Activated CD8-positive, alpha-beta T cell treated with anti-CD3 and anti-CD28 coated beads, Interleukin-2, amount 10 ng/mL, durations not matched to agents 7 days and 5 days (primary cell): ENCODE measurements at places on chromosomes 2 and 18. TPM values are rescaled to one million over a fixed set of nuclear protein-coding genes. Genes with fewer than 3 reads are reported as not detected.

DNA sequence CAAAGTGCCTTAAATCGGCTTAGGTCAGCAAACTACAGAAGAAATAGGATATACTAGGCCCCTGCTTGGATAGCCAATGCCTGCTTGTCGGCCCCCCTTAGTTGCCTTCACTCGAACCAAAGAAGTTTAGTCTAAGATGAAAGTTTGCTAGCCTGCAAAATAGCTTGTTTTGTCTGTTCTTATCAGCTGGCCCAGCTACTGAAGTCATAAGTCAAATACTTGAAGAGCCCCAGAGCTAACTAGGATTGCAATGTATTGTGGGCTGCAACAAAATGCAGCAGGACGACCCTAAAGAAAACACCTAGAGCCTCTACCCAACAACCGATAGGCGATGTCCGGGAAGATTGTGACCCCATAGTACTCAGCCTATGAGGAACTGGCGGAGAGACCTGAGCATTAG, 183.5 kb upstream of the HS6ST1 start:
- DNase-seq: no peak
- no peaks in the 10 kb centered on the region for H3K36me3 ChIP-seq
- no peak overlapping the region for H3K27ac ChIP-seq
- H3K4me3 ChIP-seq: no peak overlapping the region

DNA sequence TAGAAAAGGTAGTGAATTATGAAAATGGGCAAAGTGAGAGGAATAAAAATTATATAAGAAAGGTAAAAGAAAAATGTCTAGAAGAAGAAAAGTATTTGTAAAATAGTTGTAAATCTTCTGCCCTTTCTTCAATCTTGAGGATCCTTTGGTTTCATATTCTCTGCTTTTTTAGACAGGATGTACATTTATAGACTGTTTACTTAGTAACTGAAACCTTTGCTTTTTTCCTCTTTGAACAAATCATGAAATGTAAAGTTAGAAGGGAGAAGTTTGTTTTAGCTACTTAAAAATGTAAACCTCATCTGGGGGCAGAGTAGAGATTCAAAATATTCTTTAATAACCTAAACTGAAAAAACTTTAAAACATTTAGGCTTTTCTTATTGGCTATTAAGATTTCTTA, 150.4 kb upstream of the ITGA4 start:
- DNase-seq: no peak
- peak overlapping the region; percentile 93 for H3K27ac ChIP-seq
- H3K27me3 ChIP-seq: no peaks in the 10 kb centered on the region
- peaks cover 61% of the 10 kb centered on the region for H3K4me1 ChIP-seq
- peak overlapping the region; percentile 76 for H3K4me3 ChIP-seq

GRCh38 chr2:160338901-160339685, 139.0 kb upstream of the ITGB6 start:
- H3K27me3 ChIP-seq: no peaks in the 10 kb centered on the region
- no peak for DNase-seq
- H3K27ac ChIP-seq: no peak overlapping the region
- peaks cover 18% of the 10 kb centered on the region for H3K36me3 ChIP-seq

- no peak overlapping the region for H3K4me3 ChIP-seq
- peaks cover 26% of the 10 kb centered on the region for H3K27me3 ChIP-seq
- no peak for DNase-seq
- no peak overlapping the region for H3K27ac ChIP-seq
- no peaks in the 10 kb centered on the region for H3K4me1 ChIP-seq
- no peaks in the 10 kb centered on the region for H3K36me3 ChIP-seq
Observed at GRCh38 chr2:176614049-176614448, 344.8 kb downstream of the MTX2 start.

DNA sequence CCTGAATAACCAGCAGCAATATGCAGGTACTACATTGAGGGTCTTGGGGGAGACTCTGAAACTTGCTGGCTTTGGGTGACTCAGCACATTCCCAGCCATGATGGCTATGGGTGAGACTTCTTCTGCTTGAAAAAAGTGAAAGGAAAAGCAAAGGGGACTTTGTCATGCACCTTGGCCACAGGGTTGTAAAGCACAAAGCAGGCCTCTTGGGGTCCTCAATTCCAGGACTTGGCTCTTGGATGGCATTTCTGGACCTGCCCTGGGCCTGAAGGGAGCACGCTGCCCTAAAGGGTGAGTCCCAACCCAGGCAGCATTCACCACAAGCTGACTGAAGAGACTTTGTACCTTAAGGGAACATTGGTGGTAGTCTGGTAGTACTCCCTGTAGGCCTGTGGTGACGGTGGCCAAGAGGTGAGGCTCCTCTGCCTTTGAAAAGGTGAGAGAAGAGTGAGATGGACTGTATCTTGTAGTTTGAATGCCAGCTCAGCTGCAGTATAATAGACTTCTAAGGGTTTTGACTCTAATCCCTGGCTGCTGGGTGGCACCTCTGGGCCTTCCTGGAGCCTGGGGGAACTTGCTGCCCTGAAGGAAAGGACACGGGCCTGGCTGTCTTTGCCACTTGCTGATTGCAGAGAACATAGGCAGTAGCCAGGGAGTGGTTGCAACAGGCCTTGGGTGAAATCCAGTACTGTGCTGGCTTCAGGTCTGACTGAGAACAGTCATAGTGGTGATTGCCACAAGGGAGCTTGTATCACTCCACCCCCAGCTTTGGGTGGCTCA, 36.5 kb upstream of the CYTIP start:
- peak; percentile 57 for DNase-seq
- no peaks in the 10 kb centered on the region for H3K27me3 ChIP-seq

- no peak overlapping the region for H3K4me3 ChIP-seq
- no peaks in the 10 kb centered on the region for H3K36me3 ChIP-seq
- DNase-seq: no peak
- peaks cover 60% of the 10 kb centered on the region for H3K4me1 ChIP-seq
- H3K27ac ChIP-seq: no peak overlapping the region
Observed at GRCh38 chr2:8328217-8328616, 353.6 kb upstream of the ID2 start.

DNA sequence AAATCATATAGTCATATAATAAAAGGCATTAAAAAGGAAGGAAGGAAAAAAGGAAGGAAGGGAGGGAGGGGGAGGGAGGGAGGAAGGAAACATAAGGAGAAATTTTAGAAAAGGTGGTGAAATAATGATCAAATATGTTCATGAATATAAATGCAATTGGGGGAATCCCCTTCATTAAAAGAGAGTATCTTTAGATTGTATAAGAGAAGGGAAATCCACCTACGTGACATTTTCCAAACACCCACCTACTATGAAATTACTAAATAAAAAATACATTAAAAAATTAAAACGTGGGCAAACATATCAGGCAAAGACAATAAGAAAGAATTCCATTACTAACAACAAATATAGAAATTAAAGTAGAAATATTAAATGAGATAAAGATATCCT, 203.4 kb upstream of the PARD3B start:
- H3K4me3 ChIP-seq: no peak overlapping the region
- H3K36me3 ChIP-seq: no peaks in the 10 kb centered on the region
- no peaks in the 10 kb centered on the region for H3K4me1 ChIP-seq
- peaks cover 18% of the 10 kb centered on the region for H3K27me3 ChIP-seq
- no peak overlapping the region for H3K27ac ChIP-seq

GRCh38 chr18:68837665-68838451, 40.0 kb downstream of the CCDC102B start:
- no peaks in the 10 kb centered on the region for H3K4me1 ChIP-seq
- no peak overlapping the region for H3K27ac ChIP-seq
- H3K27me3 ChIP-seq: no peaks in the 10 kb centered on the region
- H3K36me3 ChIP-seq: no peaks in the 10 kb centered on the region

- H3K27ac ChIP-seq: peak overlapping the region; percentile 91
- H3K4me3 ChIP-seq: peak overlapping the region; percentile 60
- H3K36me3 ChIP-seq: peaks cover 24% of the 10 kb centered on the region
- DNase-seq: peak; percentile 85
Observed at GRCh38 chr2:230575642-230576324, 136.9 kb upstream of the CAB39 start.

DNA sequence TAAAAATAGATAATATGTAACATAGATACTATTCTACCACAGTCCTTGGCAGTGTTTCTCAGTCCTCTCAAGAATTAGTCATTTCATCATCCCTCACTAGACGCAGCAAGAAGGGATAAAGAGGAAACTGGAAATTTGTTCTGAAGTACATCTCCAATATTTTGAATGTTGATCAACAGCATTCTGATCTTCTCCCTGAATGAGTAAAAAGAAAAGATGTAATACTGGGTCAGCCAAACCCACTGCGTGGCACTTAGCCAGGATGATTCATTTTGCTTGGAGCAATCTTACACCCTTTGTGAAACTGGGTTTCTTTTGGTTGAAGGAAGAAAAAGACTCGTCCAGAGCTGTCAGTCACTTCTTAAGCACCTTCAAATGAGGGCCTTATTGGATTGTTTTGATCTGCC, 54.1 kb downstream of the TAF1B start:
- H3K4me1 ChIP-seq: peaks cover 17% of the 10 kb centered on the region
- H3K27me3 ChIP-seq: no peaks in the 10 kb centered on the region
- H3K4me3 ChIP-seq: no peak overlapping the region
- no peak for DNase-seq
- H3K36me3 ChIP-seq: peaks cover 10% of the 10 kb centered on the region

- no peak overlapping the region for H3K27ac ChIP-seq
- no peaks in the 10 kb centered on the region for H3K27me3 ChIP-seq
- no peak overlapping the region for H3K4me3 ChIP-seq
Observed at GRCh38 chr2:150266931-150267330, 220.5 kb downstream of the RND3 start.

DNA sequence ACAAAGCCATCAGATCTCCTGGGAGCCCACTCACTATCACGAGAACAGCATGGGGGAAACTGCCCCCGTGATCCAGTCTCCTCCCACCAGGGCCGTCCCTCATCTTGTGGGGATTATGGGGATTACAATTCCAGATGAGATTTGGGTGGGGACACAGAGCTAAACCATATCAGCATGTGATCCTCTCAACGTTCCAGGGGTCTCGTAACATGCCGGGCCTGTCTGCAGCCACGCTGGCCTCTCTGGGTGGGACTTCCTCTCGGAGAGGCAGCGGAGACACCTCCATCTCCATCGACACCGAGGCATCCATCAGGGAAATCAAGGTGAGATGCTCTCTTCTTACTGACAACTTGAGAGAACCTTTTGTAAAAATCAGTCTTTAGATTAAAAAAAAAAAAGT, 49.6 kb upstream of the RBM44 start:
- H3K27ac ChIP-seq: no peak overlapping the region
- H3K27me3 ChIP-seq: no peaks in the 10 kb centered on the region
- DNase-seq: no peak
- peaks cover 32% of the 10 kb centered on the region for H3K4me1 ChIP-seq
- H3K36me3 ChIP-seq: peaks cover 68% of the 10 kb centered on the region

DNA sequence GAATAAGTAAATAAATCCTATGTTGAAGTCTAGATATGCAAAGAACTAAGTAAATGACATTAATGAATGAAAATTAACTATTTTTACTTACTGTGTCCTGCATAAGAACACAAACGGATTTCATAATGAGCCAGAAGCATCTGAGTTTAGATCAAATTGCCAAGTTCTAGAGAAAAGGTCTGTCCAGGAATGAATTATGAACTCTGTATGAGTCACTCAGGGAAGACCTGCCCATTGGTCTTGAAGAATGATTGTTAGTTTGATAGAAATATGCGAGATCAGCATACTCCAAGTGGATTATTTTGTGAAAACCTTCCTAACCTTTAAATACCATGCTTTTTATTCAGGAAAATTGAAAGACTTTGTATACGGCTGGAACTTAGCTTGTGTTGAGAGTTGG, 189.5 kb downstream of the DOK6 start:
- H3K4me1 ChIP-seq: no peaks in the 10 kb centered on the region
- no peak overlapping the region for H3K4me3 ChIP-seq
- no peaks in the 10 kb centered on the region for H3K36me3 ChIP-seq
- no peak for DNase-seq
- no peaks in the 10 kb centered on the region for H3K27me3 ChIP-seq

DNA sequence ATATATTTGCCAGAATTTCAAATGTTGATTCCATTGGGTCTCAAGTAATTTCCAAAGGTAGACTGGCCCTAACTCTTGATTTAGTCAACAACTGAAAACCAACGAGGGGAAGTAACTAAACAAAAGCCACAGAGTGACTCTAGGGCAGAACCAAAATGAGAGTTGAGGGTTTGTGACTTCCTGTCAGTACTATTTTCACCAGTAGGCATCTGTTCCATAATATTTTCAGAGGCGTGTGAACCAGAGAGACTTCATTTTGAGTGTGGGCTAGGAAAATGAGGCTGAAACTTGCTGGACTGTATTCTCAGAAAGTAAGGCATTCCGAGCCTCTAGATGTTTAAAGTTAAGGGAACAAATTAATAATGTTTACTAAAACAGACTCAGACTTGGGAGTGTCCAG, 70.6 kb downstream of the GDF7 start:
- H3K27me3 ChIP-seq: no peaks in the 10 kb centered on the region
- DNase-seq: peak; percentile 24
- peaks cover 40% of the 10 kb centered on the region for H3K36me3 ChIP-seq
- no peak overlapping the region for H3K4me3 ChIP-seq
- H3K4me1 ChIP-seq: peaks cover 14% of the 10 kb centered on the region

- H3K4me3 ChIP-seq: no peak overlapping the region
- H3K36me3 ChIP-seq: no peaks in the 10 kb centered on the region
- H3K4me1 ChIP-seq: peaks cover 1% of the 10 kb centered on the region
- peaks cover 2% of the 10 kb centered on the region for H3K27me3 ChIP-seq
- no peak overlapping the region for H3K27ac ChIP-seq
- DNase-seq: no peak
Observed at GRCh38 chr18:8730080-8730827, 24.9 kb downstream of the MTCL1 start.

DNA sequence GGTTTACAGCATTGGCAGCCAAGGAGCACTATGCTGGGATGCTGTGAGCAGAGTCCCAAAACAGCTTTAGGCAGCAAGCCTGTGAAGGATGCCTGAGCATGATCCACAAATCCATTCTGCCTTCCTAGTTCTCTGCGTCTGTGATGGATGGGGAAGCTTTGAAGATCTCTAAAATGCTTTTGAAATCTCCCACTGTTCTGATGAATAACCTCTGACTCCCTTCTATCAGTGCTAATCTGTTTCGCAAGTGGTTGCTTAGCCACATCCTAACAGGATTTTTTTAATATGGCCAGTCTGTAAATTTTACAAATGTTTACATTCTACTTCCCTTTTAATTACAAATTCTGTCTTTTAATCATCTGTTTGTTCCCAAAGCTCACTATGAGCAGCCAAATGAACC, 319.2 kb downstream of the GULP1 start:
- H3K4me3 ChIP-seq: no peak overlapping the region
- H3K4me1 ChIP-seq: no peaks in the 10 kb centered on the region
- H3K36me3 ChIP-seq: no peaks in the 10 kb centered on the region
- DNase-seq: no peak
- H3K27ac ChIP-seq: no peak overlapping the region
- no peaks in the 10 kb centered on the region for H3K27me3 ChIP-seq

DNA sequence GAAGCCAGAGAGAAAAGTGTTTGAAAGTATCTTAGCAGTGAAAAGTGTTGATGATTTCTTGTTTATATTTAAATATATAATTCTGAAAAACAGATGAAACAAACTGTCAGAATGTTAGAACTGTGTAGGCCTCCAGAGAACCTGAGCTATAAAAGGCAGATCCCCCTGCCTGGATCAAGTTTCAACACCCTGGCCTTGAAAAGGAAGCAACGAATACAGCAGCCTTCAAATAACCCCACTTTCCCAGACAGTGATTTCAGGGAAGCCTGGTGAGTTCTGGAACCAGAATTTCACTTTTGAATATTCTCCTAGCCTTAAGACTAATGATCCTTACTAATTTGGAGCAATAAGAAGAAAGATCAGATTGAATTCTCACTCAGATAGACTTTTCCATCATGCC, 13.3 kb upstream of the TRIM43 start:
- H3K4me3 ChIP-seq: no peak overlapping the region
- H3K27ac ChIP-seq: no peak overlapping the region
- no peaks in the 10 kb centered on the region for H3K4me1 ChIP-seq
- H3K27me3 ChIP-seq: peaks cover 28% of the 10 kb centered on the region
- DNase-seq: no peak
- H3K36me3 ChIP-seq: no peaks in the 10 kb centered on the region

Gene RNF125
- total RNA-seq: 27.9 TPM

Gene PLB1
- 1.4 TPM for total RNA-seq

Gene PDIA6
- total RNA-seq: 131 TPM

Gene ZAP70
- 297 TPM for total RNA-seq

Gene NT5DC4
- total RNA-seq: not detected

Gene DNAH6
- 0.68 TPM for total RNA-seq

Gene KRTCAP3
- 5.6 TPM for total RNA-seq
